ENCODE measurements at places on chromosomes 12 and 14. TPM values are rescaled to one million over a fixed set of nuclear protein-coding genes. Genes with fewer than 3 reads are reported as not detected.

DNA sequence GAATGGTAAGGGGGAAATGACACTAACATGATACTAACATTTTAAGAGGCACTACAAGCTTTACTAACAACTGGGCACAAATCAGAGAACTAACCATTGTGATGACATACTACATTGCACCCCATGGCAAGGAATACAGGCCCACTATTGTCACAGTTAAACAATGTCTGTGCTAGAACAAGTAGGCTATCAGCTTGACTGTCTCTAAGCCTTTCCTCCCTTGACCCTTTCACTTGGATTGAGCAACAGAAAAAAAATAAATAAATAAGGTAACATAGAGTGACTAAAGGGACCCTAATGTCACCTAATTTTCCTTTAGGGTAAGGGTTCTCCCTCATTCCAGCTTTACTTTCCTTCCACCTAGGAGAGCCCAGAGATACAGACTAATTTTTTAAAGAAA is 4.4 kb downstream of the SLC38A2 start:
- no peak for DNase-seq

GRCh38 chr14:59371771-59372170 is 93.4 kb downstream of the GPR135 start:
- DNase-seq = no peak

Gene NID2
- 9.7 TPM for total RNA-seq

Gene CCDC60
- total RNA-seq = 4.7 TPM

Gene AQP6
- 0.40 TPM for total RNA-seq

Gene FOXN4
- total RNA-seq = 0.25 TPM
